Activated CD8-positive, alpha-beta memory T cell treated with anti-CD3 and anti-CD28 coated beads for 1 hour (primary cell): ENCODE measurements at places on chromosomes 7 and 10.

DNA sequence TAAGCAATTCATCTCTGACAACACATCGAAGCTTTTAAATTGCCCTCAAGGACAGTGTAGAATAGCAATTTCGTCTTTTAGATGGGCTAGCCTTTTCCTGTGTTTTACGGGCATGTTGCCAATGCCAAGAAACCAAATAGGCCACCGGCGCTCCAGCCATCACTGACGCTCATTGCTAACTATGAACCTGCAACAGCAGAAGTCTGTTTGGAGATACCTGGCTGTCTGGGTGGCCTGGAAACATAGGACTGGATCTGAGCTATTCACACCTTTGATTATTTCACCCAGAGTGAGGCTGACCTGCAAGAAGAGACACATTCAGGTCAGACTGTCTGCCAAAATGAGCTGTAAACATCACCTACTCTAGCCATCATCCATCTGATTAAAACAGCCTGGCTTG lies 12.0 kb downstream of the KPNA7 start:
- no peak for DNase-seq

GRCh38 chr10:79339266-79339665 lies 8.0 kb upstream of the PPIF start:
- DNase-seq: no peak

- DNase-seq: no peak
These were observed 700.7 kb downstream of the AUTS2 start for GRCh38 chr7:70298780-70299471.

DNA sequence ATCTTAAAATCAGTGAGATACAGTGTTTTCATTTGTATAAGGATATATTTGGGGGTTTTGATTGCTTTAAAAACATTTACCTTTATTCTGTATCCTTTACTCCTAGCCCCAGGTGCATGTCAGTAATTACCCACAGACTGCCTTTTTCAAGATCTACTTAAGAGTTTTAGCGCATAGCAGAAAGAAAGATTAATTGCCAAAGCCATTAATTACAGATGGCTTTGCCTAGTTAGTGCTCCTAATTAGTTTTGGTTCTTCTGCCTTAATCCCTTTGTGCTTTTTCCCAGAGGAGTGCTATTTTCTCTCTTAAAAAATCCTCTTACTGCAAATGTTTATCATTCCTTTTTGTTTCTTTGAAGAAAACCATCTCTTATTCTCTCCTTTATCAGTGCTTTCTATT lies 122.8 kb downstream of the MAPK8 start:
- DNase-seq: no peak

DNA sequence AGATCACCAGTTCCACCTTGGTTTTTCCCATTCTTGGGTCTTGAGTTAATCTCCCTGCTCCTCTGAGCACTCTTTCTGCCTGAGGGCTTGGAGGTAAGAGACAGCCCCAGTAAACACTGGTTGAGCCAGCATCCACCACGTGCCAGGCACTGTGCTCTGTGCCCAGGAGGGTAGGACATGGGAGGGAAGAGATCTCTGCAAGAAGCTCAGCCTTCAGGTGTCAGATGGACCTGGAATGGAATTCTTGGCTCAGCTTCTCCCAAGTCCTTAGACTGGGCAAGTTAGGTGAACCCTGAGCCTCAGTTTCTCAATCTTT lies 2.5 kb downstream of the ZYX start:
- no peak for DNase-seq
